ENCODE measurements at places on chromosomes 7 and 10.

DNA sequence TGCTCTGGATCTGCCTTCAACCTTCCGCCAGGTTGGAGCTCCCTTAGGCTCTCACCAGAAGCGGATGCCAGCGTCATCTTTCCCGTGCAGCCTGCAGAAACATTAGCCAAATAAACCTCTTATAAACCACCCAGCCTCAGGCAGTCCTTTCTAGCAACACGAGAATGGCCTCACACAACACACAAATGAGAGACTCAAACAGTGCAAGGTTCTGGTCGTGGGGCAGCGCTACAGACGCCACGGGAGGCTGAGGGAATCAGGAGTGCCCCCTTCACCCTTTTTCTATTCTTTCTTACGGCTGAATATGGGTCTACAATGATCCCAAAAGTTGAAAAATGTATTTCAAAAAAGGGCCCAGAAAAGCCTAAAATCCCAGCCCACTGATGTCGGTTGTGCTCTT is 96.4 kb downstream of the FOXL3 start:
- no peak for DNase-seq

DNA sequence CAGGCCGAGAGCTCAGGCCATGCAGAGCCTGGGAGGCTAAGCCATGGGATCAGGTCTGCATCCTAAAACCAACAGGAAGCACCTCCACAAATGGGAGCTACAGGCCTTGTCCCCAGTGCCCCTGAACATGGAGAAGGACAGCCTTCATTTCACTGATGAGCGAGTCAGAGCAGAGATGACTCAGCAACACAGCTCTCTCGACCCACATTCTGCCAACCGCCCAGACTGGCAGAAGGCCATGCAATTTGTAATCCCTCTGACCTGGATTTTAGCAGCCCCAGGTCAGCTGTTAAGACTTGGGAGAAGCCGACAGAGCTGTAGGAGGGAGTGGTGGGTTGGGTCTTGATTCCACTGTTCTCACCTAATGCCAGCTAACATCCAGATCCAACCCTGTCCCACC is 25.5 kb downstream of the VOPP1 start:
- DNase-seq = peak; percentile 56

DNA sequence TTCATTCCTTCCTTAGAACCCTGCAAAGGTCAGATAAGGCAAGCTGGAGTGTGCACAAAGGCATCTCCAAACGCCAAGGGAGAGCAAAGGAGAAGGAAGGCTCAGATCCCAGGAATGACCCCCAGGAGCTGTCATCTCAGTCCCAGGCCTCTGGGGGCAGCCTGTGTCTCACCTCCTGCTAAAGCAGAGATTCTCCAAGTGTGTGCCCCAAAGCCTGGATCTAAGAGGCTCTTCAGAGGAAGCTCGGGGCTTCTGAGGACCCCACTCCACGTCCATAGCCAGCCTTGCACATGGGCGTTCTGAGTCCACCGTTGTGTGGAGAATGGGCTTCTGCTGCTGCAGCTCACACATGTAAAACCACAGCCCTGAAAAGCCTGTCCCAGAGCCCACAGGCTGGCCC is 5.1 kb upstream of the GRID1 start:
- DNase-seq = no peak

GRCh38 chr10:106440767-106441166 is 723.7 kb downstream of the SORCS1 start:
- no peak for DNase-seq

- DNase-seq = no peak
Measured at GRCh38 chr10:46234431-46235060, 52.3 kb upstream of the ANTXRL start.
